ENCODE measurements at places on chromosomes 11 and 22.
A peak's percentile ranks its signal among the peaks of the same experiment; 100 is the strongest.

DNA sequence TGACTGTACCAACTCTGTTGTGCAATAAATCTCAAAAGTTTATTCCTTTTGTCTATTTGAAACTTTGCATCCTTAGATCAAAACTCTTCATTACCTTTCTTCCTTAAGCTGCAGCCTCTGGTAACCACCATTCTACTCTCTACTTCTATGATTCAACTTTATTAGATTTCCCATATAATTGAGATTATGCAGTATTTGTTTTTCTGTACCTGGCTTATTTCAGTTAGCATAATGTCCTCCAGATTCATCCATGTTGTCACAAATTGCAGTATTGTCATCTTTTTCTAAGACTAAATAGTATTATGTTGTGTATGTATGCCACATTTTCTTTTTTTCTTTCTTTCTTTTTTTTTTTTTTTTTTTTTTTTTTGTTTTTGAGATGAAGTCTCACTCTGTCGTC, 1176.3 kb upstream of the TENM4 start:
- no peak for DNase-seq

DNA sequence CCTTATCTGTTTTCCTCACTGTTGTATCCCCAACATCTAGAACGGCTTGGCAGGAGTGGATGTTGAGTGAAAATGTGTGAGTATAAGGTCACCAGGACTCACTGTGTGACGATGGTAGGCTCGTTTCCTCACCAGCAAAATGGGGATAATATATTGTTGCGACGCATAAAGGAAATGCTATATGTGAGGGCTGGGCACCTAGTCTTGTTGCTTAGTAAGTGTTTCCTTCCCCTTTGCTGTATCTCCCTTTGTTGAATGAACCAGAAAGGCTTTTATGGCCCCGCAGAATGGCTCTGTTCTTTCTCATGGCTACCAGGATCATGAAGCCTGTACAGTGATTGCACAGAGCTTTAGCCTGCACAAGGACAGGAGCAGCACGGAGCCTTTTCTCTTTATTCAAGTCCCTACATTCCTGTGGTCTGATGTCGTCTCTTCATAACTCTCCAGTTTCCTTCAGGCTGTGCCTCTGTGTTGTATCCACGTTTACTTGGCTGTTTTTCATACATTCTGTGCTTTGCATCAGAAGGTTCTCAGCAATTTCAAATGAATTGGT, 5.4 kb downstream of the TNRC6B start:
- DNase-seq: no peak

DNA sequence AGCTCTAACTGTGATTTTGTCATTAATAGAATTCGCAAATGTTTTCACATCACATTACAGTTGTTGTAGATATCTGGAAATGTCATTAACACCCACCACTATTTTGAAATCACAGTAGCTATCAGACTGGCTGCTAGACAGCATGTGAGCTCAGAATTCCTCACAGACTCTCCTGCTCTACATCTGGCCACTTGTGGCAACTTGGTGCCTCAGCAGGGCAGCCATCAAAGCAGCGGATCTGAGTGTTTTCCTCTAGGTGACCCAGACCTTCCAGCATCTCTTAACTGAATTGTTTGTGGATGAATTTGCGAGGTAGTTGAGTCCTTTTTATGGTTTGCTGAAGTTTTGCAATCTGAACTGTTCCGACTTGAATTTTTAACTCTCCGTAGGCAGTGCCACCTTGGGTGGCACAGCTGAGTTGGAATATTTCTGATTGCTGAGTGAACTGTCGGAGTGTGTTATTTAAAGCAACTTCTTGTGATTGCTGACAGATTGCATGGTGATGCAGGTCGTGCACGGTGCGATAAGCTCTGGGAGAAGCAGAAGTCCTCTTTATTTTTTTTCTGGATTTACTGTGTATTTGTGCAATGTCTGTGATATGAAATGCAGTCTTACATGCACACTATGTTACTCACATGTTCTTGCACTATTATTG, 114.0 kb upstream of the PLET1 start:
- no peak for DNase-seq

DNA sequence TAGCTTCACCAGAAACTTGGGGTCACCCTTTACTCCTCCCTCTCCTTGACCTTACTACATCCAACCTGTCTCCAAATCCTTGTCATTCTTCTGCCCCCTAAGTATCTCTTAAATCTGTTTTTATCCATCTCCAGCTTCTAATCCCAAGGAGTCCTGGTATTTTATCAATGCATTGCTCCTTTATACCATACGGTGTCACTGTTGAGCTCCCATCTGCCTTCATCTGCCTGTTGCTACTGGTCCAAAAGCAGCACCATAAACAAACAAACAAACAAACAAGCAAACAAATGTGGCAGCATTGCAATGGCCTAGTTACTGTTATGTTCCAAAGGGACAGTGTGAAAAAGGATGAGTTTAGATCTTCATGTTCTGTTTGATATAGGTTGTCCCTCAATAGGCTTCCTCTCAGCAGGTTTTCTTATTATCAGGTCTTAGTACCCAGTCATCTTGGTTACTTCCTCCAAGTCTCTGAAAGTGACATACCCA, 34.2 kb downstream of the DNHD1 start:
- peak; percentile 57 for DNase-seq

DNA sequence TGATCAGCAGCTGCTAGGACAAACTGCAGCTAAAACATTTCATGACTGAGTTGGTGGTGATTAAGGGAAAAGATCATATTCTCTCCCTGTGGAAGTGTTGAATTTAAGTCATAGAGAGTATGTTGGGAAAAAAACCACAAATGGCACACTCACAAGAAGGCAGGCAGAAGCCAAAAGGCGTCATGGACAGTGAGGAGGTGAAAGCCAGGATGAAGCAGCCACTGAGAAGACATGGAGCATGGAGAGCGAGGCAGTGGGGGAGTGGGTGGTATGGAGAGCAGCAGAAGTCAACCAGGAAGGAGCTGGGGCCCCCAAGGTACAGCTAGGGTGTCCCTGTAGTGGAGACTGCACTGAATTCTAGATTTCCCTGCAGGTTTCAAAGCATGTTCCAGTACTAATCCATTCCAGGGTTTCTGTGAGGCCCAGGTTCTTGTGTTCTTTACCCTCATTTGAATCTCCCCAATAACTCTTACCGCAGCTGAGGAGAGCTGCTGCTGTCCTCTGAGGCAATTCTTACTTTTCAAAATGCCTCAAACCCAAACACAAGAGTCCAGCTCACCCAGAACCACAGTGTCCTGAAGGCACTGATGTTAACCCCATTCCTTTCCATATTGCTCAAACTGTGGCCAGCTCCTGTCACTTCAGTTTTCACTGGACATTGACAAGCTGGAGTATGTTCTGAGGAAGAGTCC, 191.8 kb upstream of the E2F8 start:
- no peak for DNase-seq

- DNase-seq: no peak
These were observed 3.6 kb upstream of the PHLDA2 start for GRCh38 chr11:2932850-2933251.

GRCh38 chr11:118153976-118154375, 1.4 kb upstream of the SCN4B start:
- DNase-seq: no peak

DNA sequence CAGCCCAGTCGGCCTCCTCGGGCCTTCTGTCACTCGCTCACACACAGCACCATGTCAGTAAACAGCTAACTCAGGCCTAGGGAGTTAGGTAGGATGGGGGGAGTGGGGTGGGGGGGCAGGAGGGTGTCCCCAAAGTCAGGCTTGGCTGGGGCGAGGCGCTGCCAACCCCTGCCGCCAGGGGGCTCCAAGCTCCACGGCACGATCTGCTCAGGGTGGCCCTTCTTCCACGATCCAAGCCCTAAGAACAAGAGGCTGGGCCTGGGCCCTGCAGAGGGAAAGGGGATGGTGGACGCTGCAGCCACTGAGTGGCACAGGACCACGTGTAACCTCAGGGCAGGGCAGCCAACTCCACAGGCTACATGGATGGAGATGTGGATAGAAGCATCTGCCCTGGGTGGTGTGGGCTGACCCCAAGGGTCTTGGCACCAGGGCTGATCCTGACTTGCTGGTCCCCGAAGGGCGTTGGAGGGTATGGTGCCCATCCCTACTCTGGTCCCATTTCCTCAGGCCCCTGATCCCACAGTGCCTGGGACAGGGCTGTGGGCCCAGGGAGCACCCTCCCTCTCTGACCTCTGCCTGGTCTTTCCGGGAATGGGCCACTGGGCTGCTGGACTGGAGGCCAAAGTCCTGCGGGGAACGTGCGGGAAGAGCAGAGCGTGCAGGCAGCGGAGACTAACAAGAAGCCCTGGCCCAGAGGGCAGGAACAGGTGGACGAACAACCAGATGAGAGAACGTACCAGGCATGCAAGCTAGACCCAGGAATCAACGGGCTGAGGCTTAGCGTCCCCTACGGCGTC, 29.1 kb upstream of the TXNRD2 start:
- peak; percentile 57 for DNase-seq

DNA sequence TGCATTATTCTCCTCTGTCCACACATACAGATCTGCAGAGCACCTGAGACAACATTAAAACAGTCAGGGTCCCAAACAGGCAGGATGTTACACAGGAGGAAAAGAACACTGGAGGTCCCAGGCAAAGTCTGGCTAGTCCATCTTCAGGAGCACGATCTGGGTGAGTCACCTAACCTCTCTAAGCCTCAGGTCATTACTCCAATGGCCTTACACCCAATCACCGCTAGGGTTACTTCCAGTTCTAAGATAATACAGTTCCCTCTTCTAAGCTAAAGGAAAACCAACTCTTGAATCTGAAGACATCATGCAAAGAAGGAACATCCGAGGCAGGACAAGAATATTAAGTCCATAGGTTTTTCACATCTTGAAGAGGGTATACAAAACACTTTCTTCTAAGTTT, 24.5 kb downstream of the ASCC2 start:
- peak; percentile 69 for DNase-seq

DNA sequence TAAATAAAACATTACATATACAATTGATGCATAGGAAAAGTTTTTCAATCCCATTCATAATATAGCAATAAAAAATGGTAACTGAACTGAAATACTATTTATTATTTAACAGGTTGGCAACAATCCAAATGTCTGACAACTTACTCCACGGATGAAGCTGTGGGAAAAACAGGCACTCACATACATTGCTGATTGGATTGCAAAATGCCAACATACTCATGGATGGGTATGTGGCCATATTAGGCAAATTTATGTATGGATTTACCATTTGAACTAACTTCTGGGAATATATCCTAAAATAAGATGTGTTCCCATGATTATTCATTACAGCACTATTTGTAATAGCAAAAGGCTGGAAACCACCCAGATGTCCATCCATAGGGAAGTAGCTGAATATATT, 3.2 kb upstream of the BIRC2 start:
- DNase-seq: no peak

All from A549 (cell line).